ENCODE measurements at places on chromosomes 4 and X.

DNA sequence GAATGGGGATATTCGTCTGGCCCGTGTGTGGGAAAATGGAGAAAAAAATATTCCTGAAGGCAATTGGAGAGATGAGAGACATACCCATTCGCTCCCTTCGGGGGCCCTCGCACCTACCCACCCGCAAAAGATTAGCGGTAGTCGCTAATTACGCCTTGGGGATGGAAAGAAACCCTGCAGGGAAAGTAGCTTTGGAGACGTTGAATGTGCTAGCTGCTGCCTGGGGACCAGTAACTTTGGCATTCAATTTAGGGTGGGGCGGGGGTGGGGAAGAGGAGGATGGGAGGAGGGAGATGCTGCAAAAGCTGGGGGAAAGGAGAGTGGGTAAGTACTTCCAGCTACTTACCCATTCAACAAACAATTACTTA is 407 bp upstream of the ZC4H2 start:
- DNase-seq: peak; percentile 20

GRCh38 chrX:108138814-108139702 is 47.5 kb downstream of the ATG4A start:
- DNase-seq: no peak

DNA sequence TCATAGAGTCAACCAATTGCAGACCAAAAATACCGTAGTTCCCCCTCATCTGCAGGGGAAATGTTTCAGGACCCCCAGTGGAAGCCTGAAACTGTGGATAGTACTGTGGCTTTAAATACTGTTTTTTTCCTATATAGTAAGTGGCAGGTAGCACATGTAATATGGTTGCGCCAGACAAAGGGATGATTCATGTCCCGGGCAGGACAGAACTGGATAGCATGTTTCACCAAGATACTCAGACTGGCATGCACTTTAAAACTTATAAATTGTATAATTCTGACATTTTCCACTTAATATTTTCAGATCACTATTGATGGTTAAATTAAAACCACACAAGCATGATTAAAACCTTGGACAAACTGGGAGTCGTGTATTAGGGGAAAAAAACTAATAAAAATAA is 276.3 kb upstream of the AGA start:
- DNase-seq: no peak

- no peak for DNase-seq
Observed at GRCh38 chr4:10305816-10306215, 151.4 kb downstream of the ZNF518B start.

GRCh38 chr4:173752610-173753230 is 222.7 kb upstream of the HAND2 start:
- DNase-seq: no peak

- DNase-seq: no peak
Observed at GRCh38 chrX:115339441-115340025, 50.0 kb downstream of the LUZP4 start.

- DNase-seq: no peak
Observed at GRCh38 chr4:159178151-159178546, 75.3 kb downstream of the RAPGEF2 start.

DNA sequence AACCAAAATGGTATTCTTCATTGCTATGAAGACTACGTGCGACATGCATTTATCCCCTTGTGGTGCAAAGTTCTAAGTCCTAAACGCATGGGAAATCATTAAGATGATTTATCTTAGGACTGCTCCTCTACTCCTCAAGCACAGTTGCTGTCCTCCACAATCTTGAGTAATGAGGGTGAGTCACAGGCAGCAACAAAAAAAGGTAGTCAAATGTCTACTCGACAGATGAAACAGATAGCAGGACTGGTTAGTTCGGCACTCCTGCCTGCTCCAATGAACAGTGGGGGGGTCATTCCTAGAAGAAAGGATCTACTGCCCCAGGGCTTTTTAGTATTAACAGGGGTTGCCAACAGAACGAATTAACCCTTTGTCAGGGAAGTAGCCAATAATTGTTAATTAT is 233.7 kb upstream of the FGF13 start:
- DNase-seq: no peak

DNA sequence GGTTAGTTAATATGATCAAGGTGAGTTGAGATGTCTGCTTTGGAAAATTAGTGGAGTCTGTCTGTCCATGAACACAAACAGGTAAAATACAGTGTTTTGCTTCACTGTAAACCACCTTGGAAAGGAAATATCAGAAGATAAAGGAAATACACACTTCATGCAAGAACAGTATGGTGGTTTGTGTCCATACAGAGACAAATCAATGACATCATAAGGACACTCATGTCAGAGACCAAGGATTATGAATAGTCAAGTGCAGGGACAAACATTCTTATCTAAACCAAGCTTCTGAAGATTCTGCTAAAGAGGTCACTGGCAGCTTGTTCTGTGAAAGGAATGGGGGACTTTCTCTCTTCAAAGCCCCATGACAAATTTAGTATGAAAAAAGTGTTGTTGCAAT is 322.9 kb upstream of the F9 start:
- DNase-seq: no peak

GRCh38 chrX:40202456-40202855 is 104.7 kb upstream of the BCOR start:
- DNase-seq: no peak

GRCh38 chr4:40630335-40631021 is 814 bp upstream of the RBM47 start:
- DNase-seq: no peak

- no peak for DNase-seq
Observed at GRCh38 chr4:84378983-84379382, 120.1 kb downstream of the NKX6-1 start.

- no peak for DNase-seq
Observed at GRCh38 chr4:13540446-13541175, 3.7 kb downstream of the NKX3-2 start.

GRCh38 chr4:94519019-94519418 is 67.3 kb downstream of the PDLIM5 start:
- DNase-seq: no peak

GRCh38 chr4:139863531-139863930 is 197.9 kb downstream of the MGST2 start:
- DNase-seq: no peak

GRCh38 chr4:179867300-179867878 is 2375.8 kb upstream of the TENM3 start:
- DNase-seq: peak; percentile 44

DNA sequence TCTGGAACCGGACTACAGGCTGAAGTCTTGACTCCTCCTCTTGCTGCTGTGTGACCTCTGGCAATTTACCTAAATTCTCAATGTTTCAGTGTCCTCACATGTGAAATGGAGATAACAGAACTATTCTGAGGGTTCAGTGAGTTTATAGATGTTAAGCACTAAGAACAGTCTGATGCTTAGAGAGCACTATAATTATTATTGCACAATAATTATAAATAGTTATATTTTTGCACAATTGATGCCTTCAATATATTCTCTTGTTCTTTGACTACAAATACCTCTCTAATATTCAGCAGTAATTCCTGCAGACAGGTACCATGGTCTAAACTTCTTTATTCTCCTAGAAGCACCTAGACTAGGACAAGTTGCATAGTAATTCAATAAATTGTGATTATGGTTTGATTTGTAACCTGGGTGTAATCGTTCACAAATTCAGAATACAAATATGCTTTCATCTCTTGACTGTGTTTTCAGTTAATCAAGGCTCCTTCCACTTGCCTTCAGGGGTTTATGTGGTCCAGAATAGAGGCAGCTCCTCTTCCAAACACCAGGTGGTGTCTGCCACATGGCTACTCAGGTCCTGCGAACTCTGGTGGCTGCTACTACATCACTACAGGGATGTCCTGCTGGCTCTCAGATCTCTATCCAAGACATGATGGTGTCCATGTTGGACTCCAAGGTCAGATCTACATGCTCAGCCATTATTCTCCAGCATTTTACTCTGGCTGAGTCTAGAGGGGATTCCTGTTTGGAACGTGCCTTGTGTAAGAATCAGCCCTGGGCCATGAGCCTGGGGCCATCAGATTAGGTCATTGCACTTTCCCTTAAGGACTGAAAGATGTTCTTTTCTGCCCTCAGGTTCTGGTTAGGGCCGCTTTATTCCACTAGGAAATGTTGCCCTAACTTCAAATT is 103.4 kb downstream of the QRFPR start:
- DNase-seq: no peak

GRCh38 chr4:159552979-159553768 is 450.3 kb downstream of the RAPGEF2 start:
- no peak for DNase-seq

DNA sequence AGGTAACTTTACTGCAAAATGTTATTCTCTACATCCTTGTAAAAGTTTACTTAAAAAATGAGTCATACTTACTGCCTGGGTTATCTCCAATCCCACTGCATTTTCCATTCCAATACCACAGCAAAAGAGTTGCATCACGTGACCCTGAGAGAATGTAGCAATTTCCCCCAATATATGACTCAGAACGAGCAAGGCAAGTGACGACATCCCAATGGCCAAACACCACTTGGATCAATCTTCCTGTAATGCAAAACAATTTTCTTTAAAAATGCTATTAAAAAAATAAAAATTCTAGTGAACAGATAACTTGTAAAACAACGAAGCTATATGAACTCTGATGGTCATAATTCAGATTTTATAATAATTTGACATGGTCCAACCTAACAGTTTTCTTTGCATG is 224.3 kb downstream of the DCLK2 start:
- no peak for DNase-seq

- peak; percentile 43 for DNase-seq
Observed at GRCh38 chr4:124304941-124305340, 407.6 kb downstream of the ANKRD50 start.

DNA sequence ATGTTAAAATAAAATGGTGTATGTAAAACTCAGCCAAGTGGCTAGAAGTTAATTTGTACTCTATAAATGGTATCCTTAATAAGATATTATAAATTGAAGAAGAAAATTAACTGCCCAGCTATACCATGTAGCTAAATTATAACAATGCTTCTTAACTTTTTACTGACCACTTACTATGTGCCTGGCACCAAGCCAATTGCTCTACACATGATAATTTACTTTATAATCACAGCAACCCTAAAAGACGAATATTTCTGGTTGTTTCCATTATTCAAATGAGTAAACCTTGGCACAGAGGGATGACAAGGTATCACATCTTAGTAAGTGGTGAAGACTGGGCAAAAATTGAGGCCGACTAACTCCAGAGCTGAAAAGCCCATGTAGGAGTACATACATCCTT is 1506.6 kb downstream of the PCDH7 start:
- DNase-seq: no peak

DNA sequence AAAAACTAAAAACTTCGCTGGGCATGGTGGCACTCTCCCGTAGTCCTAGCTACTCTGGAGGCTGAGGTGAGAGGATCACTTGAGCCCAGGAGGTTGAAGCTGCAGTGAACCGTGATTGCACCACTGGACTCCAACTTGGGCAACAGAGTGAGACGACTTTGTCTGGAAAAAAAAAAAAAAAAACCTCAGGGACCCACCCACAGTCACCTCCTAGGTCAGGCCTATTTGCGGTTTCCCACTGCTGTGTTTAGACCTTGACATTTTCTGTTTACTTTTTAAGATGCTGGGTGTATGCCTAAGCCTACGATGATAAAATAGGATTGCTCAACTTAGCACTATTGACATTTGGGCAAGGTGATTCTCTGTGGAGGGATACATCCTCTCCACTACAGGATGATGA is 197.4 kb upstream of the TBL1X start:
- no peak for DNase-seq

DNA sequence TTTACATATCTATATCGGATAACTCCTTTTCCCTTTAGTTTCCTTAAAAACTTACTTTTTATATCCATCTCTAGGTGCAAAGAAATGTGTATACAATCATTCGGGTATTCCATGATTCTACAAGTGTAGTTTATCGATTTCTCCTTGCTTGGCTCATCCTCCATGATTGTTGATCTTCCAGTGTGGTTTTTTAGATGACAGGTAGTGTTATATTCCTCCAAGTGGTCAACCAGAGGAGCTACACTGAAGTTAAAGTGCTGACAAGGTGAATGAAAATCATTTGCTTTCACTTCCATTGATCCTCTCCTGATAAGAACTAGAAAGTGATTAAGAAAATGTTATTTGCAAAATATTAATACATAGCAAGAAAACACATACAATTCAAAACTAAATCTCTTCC is 38.5 kb downstream of the TMEM156 start:
- no peak for DNase-seq

DNA sequence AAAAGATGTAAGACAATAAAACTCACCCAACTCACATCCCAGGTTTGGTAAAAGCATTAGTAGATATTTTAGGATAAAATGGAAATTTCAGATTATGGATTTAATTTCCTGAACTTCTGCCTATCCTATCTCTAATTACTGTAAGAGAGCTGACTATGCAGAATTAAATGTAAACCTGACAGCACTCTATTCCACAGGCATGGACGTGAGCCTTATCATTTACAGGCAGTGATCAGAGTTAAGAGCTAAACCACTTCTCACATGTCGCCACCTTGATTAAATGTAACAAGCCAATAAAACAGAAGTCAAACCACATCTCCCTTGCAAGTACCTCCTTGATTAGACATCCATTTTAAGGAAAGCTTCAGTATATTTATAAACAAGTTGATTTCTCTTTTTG is 97.5 kb upstream of the CBR4 start:
- no peak for DNase-seq

DNA sequence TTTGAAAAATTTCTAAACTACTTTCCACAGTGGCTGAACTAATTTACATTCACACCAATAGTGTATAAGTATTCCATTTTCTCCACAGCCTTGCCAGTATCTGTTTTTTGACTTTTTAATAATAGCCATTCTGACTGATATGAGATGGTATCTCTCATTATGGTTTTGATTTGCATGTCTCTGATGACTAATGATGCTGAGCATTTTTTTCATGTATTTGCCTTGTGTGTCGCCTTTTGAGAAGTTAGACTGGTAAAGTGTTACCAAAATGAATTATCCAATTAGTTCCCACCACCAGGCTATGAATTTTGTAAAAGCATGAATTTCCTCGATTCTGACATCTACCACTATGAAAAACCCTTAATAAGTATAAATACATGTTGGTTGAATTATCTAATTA is 242.2 kb upstream of the GK2 start:
- no peak for DNase-seq

DNA sequence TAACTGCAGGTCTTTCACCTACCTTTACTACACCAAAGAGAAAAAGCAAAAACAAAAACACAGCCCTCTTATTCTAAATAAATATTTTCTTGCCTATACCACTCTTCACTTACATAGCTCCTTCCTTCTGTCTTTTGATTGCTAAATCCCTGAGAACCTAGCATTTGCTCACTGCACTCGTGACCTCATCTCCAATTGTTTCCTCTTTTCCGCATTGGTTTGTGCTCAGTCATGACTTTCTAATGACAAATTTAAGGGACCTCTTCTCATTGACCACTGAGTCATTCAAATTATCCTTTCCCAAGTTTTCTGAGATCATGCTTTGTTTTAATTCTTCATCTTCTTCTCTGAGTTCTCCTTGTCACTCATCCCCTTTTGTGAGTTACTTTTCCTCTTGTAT is 1697.1 kb downstream of the STIM2 start:
- DNase-seq: no peak

DNA sequence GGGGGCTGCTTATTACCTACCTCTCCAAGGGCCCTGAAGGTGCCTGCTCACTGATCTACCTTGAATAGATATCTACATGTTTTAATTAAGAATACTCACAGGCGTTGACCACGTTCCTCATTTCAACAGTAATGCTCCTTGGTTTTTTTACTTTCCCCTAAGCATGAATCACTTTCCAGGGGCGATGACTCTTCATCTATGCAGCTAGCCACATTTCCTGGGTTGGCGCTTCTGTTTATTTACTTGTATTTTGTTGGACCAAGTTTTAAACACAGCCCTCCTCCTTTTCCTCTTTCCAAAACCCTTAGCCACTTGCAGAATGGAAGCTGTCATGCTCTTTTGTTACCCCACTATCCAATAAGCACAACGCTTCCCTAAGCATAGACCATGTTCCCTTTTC is 50.8 kb downstream of the CBLL2 start:
- DNase-seq: no peak

All from left hindlimb (tissue), 1 donor.